Muscle of leg (tissue), 16 donors: ENCODE measurements at places on chromosomes 7 and 10. TPM values are rescaled to one million over a fixed set of nuclear protein-coding genes. Genes with fewer than 3 reads are reported as not detected.

DNA sequence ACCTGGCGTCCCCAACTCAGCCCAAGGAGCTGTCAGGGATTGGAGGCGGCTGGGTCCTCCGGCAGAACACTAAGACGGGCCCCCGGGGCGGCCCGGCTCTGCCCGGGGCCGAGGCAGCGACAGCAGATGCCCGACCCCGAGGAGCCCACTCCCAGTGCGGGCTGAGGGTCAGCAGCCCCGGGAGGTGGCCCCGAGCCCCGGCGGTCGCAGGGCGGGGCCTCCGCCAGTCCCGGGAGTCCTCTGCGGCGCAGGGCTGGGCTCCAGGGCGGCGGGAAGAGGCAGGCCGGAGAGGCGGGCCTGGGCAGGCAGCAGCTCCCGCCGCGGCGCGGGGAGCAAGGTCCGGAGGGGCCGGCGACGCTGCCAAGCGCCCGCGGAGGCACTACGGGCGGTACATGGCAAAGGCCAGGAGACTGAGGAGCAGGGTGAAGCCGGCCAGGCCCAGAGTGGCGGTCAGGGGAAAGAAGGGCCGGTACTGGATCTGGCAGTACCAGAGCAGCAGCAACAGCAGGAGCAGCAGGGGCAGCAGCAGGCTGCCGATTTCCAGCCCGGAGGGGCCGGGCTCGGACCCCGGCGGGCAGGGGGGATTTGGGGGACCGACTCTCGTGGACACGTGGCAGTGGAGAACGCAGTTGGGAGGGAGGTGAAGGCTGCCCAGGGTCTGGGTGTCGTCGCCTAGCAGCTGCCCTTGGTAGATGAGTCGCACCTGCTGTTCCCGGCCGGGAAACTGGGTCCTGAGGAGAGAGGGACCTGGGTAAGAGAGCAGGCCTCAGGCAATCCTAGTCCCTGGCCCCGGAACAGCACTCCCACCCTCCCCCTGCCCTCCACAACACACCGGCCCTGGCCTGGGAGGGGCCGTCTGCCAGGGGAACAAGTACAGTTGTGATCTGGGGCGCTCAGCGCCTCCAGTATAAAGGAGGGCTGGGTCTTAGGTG lies 827 bp upstream of the FASTK start:
- no peak for DNase-seq
- H3K27me3 ChIP-seq = no peaks in the 10 kb centered on the region
- peak overlapping the region; percentile 93 for H3K27ac ChIP-seq
- peak overlapping the region; percentile 95 for H3K4me3 ChIP-seq
- H3K4me1 ChIP-seq = peaks cover 59% of the 10 kb centered on the region
- peaks cover 6% of the 10 kb centered on the region for H3K36me3 ChIP-seq

DNA sequence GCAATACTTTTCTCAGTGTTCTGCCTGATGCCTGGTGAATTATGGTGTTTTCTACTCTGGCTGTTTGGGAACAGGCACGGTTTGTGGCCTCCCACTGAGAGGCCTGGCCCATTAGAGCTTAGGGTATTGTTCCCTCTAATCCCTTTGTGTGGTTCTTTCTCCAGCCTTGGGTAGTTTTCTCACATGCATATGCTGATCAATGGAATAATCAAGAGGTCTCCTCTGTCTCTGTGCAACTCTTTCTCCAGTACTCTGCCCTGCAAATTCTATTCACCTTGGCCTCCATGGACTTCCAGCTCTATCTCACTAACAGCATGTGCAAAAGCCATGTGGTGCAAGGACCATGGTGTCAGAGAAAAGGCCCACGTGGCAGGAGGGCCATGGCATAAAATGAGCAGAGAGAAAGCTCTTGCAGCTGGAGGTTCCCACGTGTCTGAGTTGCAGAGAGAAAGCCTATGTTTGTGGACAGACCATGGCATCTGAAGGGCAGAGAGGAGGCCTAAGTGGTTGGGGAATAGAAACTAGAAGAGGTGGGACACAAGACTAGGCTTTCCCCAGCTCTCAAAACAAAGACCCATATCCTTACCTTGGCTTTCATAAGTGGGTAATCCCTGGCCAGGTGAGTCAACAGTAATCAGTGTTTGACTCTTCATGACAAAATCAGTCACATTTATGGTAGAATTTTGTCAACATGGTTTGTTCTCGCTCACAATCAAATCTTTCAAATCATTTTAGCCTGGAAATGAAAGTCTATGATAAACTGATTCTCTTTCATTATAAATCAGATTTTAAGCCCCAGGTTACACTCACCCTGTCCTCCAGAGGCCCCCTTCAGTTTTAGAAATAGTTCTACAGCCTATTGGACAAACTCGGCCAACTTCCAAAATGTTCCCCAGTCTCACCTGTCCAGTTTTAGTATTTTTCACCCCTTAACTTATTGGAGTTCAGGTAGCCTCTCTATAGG lies 17.3 kb downstream of the OPALIN start:
- no peaks in the 10 kb centered on the region for H3K27me3 ChIP-seq
- H3K4me3 ChIP-seq = no peak overlapping the region
- H3K36me3 ChIP-seq = no peaks in the 10 kb centered on the region

- no peak overlapping the region for H3K4me3 ChIP-seq
- peaks cover 3% of the 10 kb centered on the region for H3K27me3 ChIP-seq
- no peak for DNase-seq
- no peaks in the 10 kb centered on the region for H3K36me3 ChIP-seq
Measured at GRCh38 chr7:131896165-131896863, 339.9 kb upstream of the PODXL start.

- DNase-seq = no peak
- no peaks in the 10 kb centered on the region for H3K36me3 ChIP-seq
- peak overlapping the region; percentile 62 for H3K27ac ChIP-seq
- H3K4me3 ChIP-seq = no peak overlapping the region
- H3K27me3 ChIP-seq = no peaks in the 10 kb centered on the region
Measured at GRCh38 chr10:21314906-21315644, 210.4 kb downstream of the SKIDA1 start.

FGF8 gene
- total RNA-seq = 0.53 TPM

GRCh38 chr7:94632338-94633013 lies 23.5 kb downstream of the SGCE start:
- peaks cover under 1% of the 10 kb centered on the region for H3K36me3 ChIP-seq
- H3K27ac ChIP-seq = peak overlapping the region; percentile 78
- H3K4me3 ChIP-seq = no peak overlapping the region
- no peak for DNase-seq
- peaks cover 4% of the 10 kb centered on the region for H3K4me1 ChIP-seq
- no peaks in the 10 kb centered on the region for H3K27me3 ChIP-seq

DNA sequence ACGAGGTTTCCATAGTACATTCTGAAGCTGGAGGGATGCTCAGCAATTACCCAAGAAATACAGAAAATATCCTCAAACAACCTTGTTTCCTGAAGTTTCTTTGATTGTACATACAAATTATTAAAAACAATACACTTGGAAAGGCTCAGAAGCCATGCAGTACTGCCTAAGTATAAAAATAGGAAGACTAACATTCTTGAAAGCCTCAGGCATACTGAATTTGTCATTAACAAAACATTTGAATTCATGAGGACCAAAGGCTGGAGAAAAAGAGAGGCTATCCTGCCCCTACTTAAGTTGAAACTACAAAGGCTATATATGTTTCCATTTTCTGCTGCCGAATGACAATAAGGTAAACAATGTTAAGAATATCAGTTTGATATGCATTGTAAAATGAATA lies 54.3 kb upstream of the SGCE start:
- no peak overlapping the region for H3K4me3 ChIP-seq
- H3K4me1 ChIP-seq = no peaks in the 10 kb centered on the region

DNA sequence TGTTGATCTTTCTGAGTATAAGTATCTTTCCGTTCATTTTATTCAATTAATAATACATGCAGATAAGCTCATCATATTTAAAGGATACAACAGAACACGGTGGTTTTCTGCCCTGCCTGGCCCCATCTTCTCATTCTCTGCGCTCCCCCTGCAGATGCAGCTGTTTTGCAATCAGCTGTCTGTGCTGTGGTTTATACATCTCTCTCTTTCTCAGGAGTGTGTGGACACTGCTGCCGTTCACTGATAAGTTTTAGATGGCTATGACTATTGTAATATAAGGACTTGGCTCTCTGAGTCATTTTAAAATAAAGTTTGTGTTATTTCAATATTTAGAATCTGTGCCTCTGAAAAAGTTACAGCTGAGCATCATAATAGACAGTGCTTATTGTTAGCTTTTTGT lies 54.5 kb downstream of the CUL1 start:
- peaks cover 13% of the 10 kb centered on the region for H3K36me3 ChIP-seq
- H3K4me3 ChIP-seq = no peak overlapping the region
- no peaks in the 10 kb centered on the region for H3K4me1 ChIP-seq
- H3K27me3 ChIP-seq = no peaks in the 10 kb centered on the region
- DNase-seq = no peak
- H3K27ac ChIP-seq = no peak overlapping the region

LRRC4 gene
- total RNA-seq = 2.0 TPM

TRPV6 gene
- 0.09 TPM for total RNA-seq

GRID2IP gene
- total RNA-seq = 0.09 TPM

HDAC9 gene
- 38.2 TPM for total RNA-seq

- H3K4me1 ChIP-seq = peaks cover 58% of the 10 kb centered on the region
- peak; percentile 77 for DNase-seq
- peak overlapping the region; percentile 75 for H3K27ac ChIP-seq
- H3K36me3 ChIP-seq = peaks cover 46% of the 10 kb centered on the region
- H3K27me3 ChIP-seq = peaks cover 2% of the 10 kb centered on the region
- H3K4me3 ChIP-seq = no peak overlapping the region
Measured at GRCh38 chr7:2529161-2530070, 9.8 kb downstream of the LFNG start.

DNA sequence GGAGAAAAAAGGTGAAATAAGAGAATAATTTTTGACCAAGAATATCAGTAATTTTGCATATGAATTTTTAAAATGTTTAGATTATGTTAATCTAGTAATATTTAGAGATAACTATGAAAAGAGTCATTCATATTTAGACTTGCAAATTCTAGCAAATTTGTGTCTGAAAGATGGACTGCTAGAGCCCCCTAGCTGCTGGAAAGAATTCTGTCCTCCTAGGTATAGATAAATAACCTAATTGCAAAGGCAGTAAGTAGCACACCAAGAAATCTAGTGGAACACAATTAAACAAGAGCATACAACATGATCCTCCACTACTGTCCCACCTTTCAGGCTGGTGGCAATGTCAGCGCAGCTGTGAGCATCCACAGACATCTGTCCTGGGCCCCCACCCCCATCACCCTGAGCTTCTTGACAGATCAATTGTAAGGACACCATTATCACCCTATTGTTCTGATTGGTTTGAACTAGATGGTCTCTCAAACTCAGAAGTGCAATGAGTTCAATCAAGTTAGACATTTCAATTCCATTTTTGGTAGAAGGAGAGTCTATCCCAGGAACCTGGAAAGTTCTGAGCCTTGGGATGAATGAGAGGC lies 15.0 kb upstream of the GFRA1 start:
- no peak overlapping the region for H3K4me3 ChIP-seq
- peak; percentile 84 for DNase-seq
- H3K27ac ChIP-seq = no peak overlapping the region
- peaks cover 2% of the 10 kb centered on the region for H3K27me3 ChIP-seq
- no peaks in the 10 kb centered on the region for H3K36me3 ChIP-seq

DNA sequence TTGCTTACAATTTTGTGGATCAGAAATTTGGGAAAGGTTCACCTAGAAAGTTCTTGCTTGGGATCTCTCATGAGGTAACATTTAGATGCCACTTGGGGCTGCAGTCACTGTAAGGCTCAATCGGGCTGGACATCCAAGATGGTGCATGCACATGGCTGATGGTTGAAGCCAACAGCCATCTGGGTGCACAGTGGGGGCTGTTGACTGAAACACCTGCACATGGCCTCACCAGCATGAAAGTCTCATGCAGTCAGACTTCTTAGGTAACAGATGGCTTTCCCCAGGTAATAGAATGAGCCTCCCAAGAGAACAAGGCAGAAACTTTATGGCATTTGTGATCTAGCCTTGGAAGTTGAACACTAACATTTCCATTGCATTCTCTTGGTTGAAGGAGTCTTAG lies 740.7 kb upstream of the AUTS2 start:
- no peak for DNase-seq
- no peak overlapping the region for H3K4me3 ChIP-seq
- no peaks in the 10 kb centered on the region for H3K27me3 ChIP-seq
- H3K4me1 ChIP-seq = no peaks in the 10 kb centered on the region
- no peak overlapping the region for H3K27ac ChIP-seq

DNA sequence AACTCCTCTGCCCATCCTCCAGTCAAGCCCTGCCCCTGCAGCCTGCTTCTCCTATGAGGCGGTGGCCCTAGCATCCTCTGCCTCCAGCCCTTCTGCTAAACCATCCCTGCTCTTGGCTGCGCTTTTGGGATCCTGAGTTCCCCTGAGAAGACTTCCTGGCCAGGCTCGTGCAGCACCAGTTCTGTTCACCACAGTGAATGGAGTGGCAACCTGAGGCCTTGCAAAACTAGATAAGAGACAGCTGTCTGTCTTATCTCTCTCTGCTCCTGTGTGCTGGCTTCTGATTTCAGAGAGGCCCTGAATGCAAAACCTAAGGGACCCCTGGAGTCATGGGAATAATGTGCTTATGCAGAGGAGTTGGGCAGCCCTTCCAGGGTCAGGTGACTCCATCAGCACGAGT lies 119.2 kb downstream of the TMEM178B start:
- DNase-seq = no peak
- no peaks in the 10 kb centered on the region for H3K27me3 ChIP-seq
- no peaks in the 10 kb centered on the region for H3K36me3 ChIP-seq

- DNase-seq = no peak
- H3K4me1 ChIP-seq = peaks cover 3% of the 10 kb centered on the region
- no peaks in the 10 kb centered on the region for H3K27me3 ChIP-seq
- H3K27ac ChIP-seq = no peak overlapping the region
- no peak overlapping the region for H3K4me3 ChIP-seq
Measured at GRCh38 chr7:108292541-108292940, 162.4 kb upstream of the LAMB4 start.

CCDC172 gene
- not detected for total RNA-seq

SMO gene
- 35.9 TPM for total RNA-seq

SLC39A12 gene
- 0.04 TPM for total RNA-seq

UPK3BL2 gene
- 2.8 TPM for total RNA-seq

DNA sequence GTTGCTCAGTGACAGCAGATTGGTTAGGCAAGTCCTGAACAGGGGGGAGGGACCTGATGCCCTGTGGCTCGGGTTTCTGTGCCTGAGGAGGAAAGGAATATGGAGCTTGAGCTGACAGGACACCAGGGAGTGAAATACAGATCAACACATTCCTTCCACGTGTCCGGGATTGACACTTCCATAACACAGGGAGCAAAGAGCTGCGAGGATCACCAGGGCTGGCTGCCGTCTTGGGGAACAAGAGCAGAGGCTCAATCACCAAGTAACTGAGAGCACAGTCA lies 36.7 kb upstream of the EFCAB10 start:
- no peak for DNase-seq
- no peak overlapping the region for H3K27ac ChIP-seq
- H3K36me3 ChIP-seq = peaks cover 51% of the 10 kb centered on the region
- peaks cover 12% of the 10 kb centered on the region for H3K4me1 ChIP-seq
- no peaks in the 10 kb centered on the region for H3K27me3 ChIP-seq

GRCh38 chr10:124496150-124496549 lies 34.5 kb downstream of the LHPP start:
- H3K36me3 ChIP-seq = no peaks in the 10 kb centered on the region
- no peaks in the 10 kb centered on the region for H3K27me3 ChIP-seq
- H3K27ac ChIP-seq = no peak overlapping the region
- no peak overlapping the region for H3K4me3 ChIP-seq
- H3K4me1 ChIP-seq = peaks cover 8% of the 10 kb centered on the region

ZPBP gene
- total RNA-seq = not detected

CFAP46 gene
- total RNA-seq = 0.22 TPM

- no peak overlapping the region for H3K4me3 ChIP-seq
- no peak overlapping the region for H3K27ac ChIP-seq
- H3K36me3 ChIP-seq = no peaks in the 10 kb centered on the region
- H3K4me1 ChIP-seq = peaks cover 30% of the 10 kb centered on the region
Measured at GRCh38 chr7:51238981-51239495, 77.6 kb downstream of the COBL start.
